ENCODE measurements at places on chromosomes 1 and 21.
A peak's percentile ranks its signal among the peaks of the same experiment; 100 is the strongest.

GRCh38 chr1:53982034-53982762, 35.8 kb downstream of the LDLRAD1 start:
- DNase-seq: no peak

- no peak for DNase-seq
These were observed 16.2 kb upstream of the DNASE2B start for GRCh38 chr1:84382127-84382526.

GRCh38 chr1:244605835-244606370, 47.0 kb upstream of the DESI2 start:
- no peak for DNase-seq

- no peak for DNase-seq
These were observed 29.9 kb downstream of the VASH2 start for GRCh38 chr1:212980123-212980785.

GRCh38 chr1:213947200-213947801, 40.5 kb upstream of the PROX1 start:
- no peak for DNase-seq

- DNase-seq: no peak
These were observed 256.3 kb upstream of the IRF2BP2 start for GRCh38 chr1:234866007-234866866.

DNA sequence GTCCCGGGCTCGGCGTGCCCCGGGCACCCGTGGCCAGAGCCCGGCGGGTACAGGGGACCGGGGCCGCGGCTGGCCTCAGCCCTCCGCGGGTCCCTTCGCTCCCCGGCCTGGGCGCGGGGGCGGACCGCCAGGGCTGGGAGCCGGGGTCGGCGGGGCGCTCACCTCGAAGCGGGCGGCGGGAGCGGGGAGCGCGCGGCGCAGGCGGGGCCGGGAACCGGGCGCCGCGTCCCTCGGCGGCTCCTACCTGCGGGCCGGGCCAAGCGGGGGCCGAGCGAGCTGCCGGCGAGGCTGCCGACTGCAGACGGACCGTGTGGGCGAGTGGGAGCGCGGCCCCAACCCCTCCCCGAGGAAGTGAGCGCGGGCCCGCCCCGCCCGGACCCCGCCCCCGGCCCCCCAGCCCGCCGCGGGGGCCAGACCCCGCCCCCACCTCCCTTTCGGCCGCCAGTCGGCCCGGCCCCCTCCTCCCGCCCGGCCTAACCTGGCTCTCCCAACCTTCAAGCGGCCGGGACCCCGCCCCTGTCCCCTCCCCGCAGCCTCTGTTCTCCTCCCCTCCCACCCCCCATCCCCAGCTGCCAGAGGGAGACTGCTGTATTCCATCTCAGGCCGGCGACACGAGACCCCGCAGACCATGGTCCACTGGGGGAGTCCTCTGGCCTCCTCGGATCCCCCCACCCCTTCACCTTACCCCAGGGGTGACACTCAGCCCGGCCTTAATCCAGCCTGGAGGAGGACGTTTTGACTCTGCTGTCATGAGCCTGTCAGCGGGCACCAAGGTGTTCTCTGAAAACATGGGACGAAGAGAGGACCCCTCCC, at the start of gene FHL3:
Gene FHL3 (minus strand): TSS at position 320 of the 813 bp plus-strand sequence. CDS start 6,102 bp downstream, outside the sequence.
- DNase-seq: no peak

- DNase-seq: no peak
These were observed 142.0 kb downstream of the AJAP1 start for GRCh38 chr1:4796161-4797015.

- DNase-seq: no peak
These were observed 18.4 kb upstream of the CD101 start for GRCh38 chr1:116983112-116983511.

GRCh38 chr1:85158910-85159309, 41.9 kb downstream of the SYDE2 start:
- DNase-seq: no peak

GRCh38 chr1:5915587-5916571, 76.3 kb downstream of the NPHP4 start:
- DNase-seq: no peak

GRCh38 chr1:11321656-11322491, 48.9 kb downstream of the UBIAD1 start:
- DNase-seq: no peak

DNA sequence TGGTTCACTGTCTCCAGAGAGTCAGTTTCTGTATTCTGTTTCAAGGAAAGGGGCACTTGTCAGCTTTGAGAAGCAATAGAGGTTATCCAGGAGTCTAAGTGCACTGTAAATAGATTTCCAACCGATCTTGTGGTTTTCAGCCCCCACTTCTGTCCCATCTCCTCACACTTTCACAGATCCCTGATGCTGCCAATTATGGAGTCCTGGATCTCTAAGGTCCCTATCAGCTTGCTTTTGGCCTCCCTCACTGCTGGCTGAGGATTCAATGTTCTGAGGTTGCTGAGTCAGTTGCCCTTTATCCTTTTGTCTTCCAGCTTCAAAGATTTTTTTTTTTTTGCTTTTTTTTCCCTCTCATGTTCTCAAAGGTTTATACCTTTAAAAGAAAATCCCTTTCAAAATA, 98.4 kb downstream of the DIRAS3 start:
- no peak for DNase-seq

DNA sequence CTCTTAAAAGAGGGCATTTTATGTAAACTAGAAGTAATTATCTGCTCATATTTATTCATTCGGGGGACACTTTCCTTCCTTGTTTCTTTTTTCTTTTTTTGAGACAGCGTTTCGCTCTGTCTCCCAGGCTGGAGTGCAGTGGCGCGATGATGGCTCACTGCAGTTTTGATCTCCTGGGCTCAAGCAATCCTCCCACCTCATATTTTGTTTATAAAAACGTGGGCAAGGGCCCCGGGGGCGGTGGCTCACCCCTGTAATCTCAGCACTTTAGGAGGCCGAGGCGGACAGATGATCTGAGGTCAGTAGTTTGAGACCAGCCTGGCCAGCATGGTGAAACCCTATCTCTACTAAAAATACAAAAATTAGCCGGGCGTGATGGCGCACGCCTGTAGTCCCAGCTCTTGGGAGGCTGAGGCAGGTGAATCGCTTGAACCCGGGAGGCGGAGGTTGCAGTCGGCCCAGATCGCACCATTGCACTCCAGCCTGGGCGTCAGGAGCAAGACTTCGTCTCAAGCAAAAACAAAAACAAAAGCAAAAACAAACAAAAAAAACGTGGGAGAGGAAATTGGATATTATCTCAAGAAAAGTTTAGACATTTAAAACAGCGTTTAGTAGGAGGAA, 926 bp upstream of the DFFA start:
- no peak for DNase-seq

GRCh38 chr1:6727535-6727934, 25.9 kb upstream of the DNAJC11 start:
- peak; percentile 35 for DNase-seq

DNA sequence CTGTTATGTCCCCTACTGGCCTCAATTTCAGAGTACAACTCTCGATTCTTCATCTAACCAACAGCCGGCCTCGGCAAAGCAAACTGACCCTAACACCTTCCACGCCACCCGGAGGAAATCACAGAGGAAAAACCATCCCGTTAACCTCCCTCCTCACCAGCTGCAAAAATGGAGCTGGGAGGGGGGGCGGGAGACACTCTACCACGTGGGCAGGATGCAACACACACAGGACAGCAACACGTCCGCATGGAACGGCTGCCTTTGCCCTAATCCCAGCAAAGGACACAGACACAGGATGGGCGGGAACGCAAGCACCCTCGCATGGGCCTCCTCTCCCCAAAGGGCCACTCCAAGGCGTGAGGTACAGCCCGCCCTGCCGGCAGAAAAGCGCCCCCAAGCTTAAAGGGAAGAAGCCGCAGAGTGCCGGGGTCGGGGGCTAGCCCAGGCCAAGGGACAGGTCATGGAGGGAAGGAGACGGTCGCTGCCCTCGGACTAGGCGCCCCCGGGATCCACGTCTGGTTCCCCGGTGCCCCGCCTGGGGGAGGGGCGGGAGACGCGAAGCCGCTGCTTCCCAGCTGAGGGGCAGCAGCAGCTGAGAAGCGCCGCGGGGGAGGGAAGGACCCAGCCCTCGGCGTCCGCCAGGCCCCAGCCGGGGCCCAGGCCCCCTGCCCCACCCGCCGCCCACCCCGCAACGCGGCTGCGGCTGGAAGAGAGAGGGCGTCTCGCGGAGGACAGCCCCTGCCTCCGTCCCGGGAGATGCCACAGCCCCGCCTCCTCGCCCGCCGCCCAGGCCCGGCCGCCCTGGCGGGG, 590 bp downstream of the FOXJ3 start:
- no peak for DNase-seq

GRCh38 chr1:240093120-240093961, 1.7 kb downstream of the FMN2 start:
- no peak for DNase-seq

- no peak for DNase-seq
These were observed 59.9 kb downstream of the SPSB1 start for GRCh38 chr1:9352377-9353134.

DNA sequence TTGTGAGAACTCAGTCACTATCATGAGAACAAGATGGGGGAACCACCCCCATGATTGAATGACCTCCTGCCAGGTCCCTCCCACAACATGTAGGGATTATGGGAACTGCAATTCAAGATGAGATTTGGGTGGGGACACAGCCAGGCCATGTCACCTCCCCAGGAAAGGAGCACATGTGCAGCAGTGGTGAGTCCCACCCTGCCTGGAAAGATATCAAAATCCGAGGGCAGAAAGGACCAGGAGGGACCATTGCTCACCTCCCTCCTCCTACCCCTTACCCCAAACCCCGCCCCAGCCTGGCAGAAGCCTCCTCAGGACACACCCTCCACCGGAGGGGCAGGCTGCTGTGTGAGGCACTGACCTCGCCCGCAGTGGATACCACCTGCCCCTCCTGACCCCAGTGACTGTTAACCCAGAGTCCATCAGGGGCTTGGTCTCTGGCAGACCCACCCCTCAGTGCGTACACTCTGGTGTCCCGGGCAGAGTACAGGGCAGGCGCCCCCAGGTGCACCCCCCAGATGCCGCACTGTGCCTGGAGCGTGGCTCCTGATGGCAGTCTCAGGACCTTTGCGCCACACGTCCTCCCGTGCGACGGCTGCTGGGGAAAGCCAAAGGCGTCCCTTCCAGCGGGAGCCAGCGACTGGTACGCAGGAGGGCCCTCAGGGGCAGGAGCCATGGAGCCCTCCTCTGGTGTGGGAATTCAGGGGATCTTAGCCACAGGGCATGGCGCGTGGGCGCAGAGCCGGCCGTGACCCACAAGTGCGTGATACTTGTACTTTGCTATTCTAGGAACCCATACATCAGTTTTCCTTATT, 20.9 kb downstream of the PDXK start:
- DNase-seq: no peak

DNA sequence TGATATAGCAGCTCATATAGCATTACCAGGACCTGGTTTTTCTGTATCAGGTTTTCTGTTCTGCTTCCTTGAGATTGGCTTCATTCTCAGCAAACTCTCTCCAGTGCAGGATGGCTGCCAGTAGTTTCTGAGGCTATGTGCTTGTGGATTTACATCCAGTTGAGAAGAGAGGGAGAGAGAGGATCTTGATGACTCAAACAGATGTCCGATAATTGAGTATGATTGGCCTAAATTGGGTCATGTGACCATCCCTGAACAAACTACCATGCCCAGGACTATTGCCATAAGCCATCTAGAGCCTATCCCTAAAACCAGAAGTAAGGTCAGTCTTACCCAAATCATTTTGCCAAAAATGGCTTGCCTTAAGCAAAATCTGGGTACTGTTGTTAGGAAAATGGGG, 18.1 kb upstream of the PSMA5 start:
- no peak for DNase-seq

DNA sequence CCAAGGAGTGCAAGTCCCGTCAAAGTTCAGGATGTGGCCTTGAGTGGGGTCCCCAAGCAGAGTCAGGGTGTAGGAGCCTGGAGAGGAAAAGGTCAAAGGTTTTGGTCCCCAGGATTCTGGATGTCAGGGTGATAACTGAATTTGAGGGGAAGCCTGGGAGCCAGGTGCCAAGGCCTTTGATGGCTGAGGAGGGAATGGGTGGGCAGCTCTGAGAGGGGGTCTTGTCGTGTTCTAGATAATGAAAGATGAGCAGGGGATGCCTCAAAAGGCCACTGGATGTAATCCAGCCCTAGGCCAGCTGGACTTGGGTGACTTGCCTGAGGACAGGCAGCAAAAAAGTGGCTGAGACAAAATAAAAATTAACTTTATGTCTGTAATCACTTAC, 27.5 kb upstream of the KCNA2 start:
- no peak for DNase-seq

GRCh38 chr1:171683870-171684269, 31.4 kb upstream of the MYOC start:
- DNase-seq: no peak

- no peak for DNase-seq
These were observed 37.1 kb downstream of the LRRC40 start for GRCh38 chr1:70168283-70168682.

DNA sequence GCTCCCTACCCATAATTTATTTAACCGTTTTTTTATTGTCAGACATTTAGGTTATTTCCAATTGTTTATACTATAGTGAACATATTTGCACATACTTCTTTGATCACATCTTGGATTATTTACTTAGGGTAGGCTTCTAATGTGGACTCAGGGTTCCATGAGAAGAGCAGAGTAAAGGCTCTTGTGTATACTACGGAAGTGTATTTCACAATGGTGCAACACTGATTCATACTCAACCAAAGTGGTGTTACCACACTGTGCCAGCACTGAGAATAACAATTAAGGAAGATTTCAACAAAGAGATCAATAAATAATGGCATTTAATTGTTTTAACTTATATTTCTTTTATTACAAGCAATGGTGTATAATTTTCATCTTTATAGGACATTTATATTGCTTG, 251.2 kb downstream of the ZNF326 start:
- no peak for DNase-seq

GRCh38 chr1:50232336-50232735, 123.6 kb downstream of the ELAVL4 start:
- no peak for DNase-seq

- no peak for DNase-seq
These were observed 314.0 kb downstream of the NTNG1 start for GRCh38 chr1:107454791-107455190.

GRCh38 chr1:42934541-42935312, 23.9 kb downstream of the SLC2A1 start:
- DNase-seq: no peak

DNA sequence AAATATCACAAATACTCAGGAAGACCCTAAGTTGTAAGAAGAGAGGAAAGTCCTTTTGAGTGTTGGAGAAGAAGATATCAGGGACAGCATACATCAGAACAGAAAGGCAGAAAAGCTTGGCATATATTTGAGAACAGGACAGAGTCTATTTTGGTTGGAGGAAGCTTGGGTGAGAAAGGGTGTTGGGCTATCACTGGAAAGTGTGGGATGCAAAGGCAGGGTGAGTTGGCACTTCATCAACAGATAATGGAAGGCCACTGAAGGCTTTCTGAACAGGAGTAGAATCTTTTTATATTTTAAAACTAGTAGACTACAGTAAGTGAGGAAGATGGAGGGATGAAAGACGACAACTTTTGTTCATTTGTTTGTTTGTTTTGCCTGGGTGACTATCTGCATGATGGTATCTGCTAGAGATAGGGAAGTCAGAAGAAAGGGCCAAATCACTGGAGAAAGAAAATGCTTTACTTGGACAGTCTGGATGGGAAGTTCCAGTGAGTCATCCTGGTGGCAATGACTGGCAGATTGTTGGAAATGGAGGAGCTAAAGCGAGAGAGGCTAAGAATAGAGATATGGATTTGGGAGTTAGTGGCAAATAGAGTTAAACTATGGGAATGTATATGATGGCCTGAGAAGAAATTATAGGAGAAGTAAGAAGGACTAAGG, 33.7 kb upstream of the KCNA2 start:
- DNase-seq: peak; percentile 57

Data from CD4-positive, alpha-beta T cell (primary cell).